Stimulated activated naive CD8-positive, alpha-beta T cell treated with anti-CD3 and anti-CD28 coated beads, Interleukin-15, Interleukin-2, amounts not matched to agents 100 U/mL and 50 U/mL, for 24 hours (primary cell): ENCODE measurements at places on chromosomes 6 and 20.

DNA sequence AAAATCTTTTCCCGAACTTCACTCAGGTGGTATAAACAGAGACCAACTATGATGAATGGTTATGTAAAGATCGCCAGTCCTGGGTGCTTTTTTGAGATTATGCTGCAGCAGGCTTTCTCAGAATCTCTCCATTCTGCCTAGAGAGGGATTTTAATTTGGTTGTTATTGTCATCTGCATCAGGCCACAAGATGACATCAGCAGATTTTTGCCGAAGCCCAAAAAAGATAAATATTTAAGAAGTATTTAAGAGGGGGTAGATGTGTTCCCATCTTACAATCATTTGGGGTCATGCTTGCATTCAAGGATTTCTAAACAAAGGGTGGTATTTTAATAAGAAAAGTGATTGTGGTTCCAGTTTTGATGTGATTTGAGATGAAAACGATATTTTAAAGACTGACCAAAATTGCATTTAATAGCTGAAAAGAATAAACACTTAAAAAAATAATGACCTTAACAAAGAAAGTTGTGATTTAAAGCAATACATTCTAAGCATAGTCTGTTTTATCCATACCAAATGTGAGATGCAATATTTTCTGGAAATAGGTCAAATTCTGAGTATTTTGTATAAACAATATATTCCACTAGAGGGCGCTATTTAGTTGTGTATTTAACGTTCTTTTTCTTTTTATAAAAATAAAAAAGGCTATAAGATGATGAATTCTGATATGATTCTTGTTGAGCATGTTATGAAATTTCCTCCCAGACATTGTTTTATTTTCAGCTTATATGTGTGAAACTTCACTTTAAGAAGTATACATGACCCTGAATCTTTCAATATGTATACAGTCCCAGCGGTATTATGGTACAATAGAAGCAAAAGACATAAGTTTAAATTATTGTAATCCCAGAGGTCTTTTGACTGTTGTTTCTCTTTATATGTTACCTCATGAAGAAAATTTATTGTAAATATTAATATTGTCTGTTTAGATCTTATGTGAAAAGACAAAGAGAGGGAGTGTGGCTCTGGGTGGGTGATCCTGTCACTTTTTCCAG lies 51.0 kb upstream of the ZFP64 start:
- DNase-seq: no peak

- DNase-seq: no peak
These were observed 192.7 kb downstream of the KHDC1L start for GRCh38 chr6:73032586-73032985.

DNA sequence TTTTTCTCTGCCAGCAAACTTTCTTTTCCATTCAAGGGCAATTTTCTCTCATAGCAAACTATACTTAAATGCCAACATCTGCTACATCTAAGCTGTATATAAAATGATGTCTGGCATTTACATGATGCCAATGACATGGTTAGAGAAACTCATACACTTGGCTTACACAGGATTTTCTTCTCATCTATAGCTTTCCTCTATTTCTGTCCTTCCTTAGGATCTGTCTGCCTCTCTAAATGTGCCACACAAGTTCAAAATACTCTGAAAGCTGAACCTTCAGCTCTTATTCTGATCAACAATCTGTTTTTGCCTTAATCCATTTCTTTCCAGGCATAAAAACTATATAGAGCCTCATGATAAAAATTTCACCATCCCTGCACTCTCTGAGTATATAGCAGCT lies 290.9 kb upstream of the RNF217 start:
- DNase-seq: no peak

DNA sequence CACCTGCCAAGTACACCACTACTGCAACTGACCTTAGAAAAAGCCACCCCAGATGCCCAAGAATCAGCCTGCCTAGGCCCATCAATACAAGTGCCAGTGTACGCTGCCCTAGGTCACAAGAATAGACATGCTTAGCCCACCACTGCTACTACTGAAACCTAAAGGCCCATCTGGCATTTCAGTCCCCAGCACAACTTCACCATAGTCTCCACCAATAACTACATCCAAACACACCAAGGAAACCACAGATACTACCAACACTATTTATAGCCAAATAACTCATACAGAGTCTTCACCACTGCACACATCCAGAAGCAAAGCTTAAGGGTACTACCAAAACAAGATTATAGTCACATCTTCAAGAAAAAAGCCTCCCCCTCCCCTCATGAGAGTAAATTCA lies 28.2 kb downstream of the TREML4 start:
- DNase-seq: no peak

- DNase-seq: no peak
These were observed 265.4 kb downstream of the THBS2 start for GRCh38 chr6:168988280-168988679.

- no peak for DNase-seq
These were observed 73.4 kb downstream of the ISM1 start for GRCh38 chr20:13294522-13294921.

DNA sequence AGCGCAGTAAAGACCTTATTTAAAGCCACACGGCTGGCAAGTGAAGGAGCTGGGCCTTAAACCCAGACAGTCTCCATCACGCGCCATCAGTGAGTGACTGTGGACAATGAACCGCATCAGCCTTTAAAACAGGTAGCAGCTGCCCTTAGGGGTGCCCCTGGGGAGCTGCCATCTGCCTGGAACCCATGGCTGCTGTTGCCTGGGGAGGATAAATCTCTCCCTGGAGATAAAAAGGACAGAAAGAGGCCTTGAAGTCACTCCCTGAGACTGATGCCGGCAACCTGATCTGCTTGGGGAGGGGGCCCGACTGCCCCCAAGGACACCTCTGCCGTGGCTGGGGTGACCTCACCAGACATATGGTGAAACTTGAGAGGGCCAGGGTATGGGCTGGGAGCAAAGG lies 73.5 kb downstream of the PREX1 start:
- no peak for DNase-seq

DNA sequence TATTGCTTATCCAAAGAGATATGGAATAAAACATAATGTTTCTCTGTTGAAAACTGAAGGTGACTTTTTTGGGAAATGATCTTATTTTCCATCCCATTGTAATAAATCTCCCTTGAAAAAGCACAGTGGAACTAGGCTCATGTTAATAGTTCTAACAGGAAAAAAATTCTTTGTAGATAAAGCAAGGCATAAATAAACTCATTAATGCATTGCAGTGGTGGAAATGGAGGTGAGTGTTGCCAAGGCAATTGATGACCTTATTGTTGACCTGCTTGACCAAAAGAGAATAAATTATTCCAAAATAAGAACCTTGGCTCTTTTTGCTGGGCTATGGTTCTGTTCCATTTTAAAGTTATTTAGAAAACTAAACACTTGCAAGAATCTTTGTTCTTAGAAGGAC lies 55.2 kb downstream of the TRMT11 start:
- no peak for DNase-seq

DNA sequence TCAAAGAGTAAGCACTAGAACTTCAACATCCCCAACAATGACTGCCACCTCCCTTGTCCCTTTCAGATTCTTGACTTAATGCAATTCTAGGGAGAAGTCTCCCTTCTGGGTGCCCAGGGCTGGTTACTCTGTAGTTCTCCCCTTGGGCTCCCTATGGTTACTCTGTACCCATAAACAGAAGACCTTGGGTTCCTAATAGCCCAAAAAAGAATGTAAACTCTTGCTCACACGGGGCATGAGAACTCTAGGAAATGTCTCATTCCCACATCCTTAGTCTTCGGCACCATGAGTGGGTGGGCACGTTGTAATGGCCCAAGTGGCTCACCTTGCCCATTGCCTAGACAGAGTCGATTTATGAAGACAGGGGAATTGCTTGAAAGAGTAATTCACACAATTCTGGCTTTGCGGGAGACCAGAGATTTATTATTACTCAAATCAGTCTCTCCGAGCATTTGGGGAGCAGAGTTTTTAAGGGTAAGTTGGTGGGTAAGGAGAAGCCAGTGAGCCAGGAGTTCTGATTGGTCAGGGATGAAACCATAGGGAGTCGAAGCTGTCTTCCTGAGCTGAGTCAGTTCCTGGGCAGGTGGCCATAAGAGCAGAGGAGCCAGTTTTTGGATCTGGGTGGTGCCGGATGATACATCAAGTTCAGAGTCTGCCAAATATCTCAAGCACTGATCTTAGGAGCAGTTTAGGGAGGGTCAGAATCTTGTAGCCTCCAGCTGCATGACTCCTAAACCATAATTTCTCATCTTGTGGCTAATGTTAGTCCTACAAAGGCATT lies 61.2 kb upstream of the SIRPG start:
- no peak for DNase-seq

DNA sequence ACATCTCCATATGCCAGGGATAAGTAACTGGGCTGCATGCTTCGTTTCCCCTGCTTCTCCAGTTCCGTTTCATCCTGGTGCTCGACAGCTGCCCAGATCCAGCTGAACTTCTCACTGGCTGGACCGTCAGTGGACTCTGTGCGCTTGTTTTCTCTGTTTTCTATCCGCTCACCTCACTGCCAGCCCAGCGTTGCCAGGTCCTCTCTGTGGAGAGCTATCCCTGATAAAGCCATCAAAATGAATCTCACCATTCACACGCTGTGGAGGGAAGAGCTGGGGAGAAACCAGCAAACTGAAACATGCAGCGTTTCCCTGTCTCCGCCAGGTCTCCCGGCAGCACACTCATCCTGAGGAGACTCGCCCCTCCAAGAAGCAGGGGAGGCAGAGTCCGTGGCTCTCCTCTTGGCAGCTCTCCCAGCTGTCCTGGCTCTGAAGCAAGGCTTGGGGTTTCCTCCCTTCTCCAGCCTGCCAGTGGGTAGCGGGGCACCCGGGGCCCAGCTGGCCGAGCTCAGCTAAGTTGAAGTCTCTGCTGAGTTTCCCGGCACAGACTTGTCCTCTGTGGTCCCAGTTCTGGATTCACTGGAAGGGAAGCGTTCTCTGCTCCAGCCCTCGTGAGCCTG lies 160.9 kb downstream of the DTNBP1 start:
- no peak for DNase-seq

- no peak for DNase-seq
These were observed 201.3 kb downstream of the EYS start for GRCh38 chr6:65505736-65506135.

- DNase-seq: peak; percentile 22
These were observed 1950.9 kb upstream of the DEFB115 start for GRCh38 chr20:29306390-29307072.

GRCh38 chr6:111677249-111677990 lies 71.7 kb upstream of the TRAF3IP2 start:
- no peak for DNase-seq

- no peak for DNase-seq
These were observed 21.3 kb downstream of the PRR18 start for GRCh38 chr6:166286839-166287271.

GRCh38 chr6:149888093-149888492 lies 9.8 kb downstream of the RAET1E start:
- no peak for DNase-seq

- DNase-seq: no peak
These were observed 254.3 kb upstream of the FOXQ1 start for GRCh38 chr6:1057490-1058135.

GRCh38 chr6:46327779-46328178 lies 157.0 kb upstream of the ENPP5 start:
- no peak for DNase-seq

DNA sequence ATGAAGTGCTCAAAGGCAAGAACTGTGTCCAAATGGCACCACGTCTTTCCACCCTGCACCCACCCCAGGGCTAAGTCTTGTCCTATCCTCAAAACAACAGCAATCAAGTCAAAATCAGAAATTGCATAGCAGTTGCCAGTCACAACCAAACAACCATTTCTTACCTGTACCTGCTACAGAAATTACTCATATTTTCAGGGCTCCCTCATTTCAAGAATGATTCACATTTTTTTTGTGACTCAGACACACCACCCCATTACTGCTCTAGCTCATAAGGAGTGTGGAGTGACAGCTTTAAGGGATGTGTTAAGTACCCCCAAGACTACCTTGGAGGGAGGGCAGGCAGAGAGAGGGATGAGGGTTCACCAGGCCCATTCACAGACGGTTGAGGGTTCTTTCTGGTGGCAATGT lies 111.7 kb downstream of the TRERF1 start:
- DNase-seq: peak; percentile 40

DNA sequence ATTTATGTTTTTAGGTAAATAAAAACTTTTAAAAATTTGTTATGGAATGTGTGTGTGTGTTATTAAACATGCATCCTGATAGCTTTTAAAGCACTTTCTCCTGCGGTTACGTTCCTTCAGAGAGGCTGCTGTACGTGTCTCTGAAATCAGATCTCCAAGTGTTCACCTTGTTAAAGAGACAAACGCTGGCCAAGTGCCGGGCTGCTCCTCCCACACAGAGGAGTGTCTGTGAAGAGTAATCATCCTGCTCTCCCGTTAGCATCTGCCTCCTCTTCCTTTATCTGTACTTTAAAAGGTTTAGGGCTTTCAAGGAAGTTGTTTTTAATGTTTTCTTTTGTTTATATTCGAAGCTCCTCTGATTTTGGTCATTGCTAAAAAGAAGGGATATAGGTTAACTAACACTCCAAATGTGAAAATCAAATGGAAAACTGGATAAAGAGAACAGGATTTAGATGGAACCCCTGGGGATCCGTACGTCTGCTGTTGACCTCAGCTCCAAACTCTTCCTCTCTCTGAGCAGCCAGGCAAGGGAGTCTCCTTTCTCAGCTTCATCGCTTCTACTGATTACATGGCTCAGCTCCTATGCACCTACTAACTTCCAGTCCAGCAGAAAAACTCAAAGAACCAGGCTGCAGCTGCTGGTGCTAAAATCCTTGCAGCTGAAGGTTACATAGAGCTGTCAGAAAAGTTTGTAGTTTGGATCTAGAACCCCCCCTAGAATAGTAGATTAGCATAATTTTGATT lies 20.0 kb downstream of the IRF4 start:
- DNase-seq: no peak

GRCh38 chr6:74182992-74183391 lies 487.0 kb downstream of the CD109 start:
- DNase-seq: no peak

- no peak for DNase-seq
These were observed 49.5 kb upstream of the FBXO30 start for GRCh38 chr6:145863988-145864616.

GRCh38 chr20:23061262-23061661 lies 11.8 kb upstream of the THBD start:
- DNase-seq: no peak

- DNase-seq: no peak
These were observed 279.7 kb downstream of the RNGTT start for GRCh38 chr6:88683734-88684133.

DNA sequence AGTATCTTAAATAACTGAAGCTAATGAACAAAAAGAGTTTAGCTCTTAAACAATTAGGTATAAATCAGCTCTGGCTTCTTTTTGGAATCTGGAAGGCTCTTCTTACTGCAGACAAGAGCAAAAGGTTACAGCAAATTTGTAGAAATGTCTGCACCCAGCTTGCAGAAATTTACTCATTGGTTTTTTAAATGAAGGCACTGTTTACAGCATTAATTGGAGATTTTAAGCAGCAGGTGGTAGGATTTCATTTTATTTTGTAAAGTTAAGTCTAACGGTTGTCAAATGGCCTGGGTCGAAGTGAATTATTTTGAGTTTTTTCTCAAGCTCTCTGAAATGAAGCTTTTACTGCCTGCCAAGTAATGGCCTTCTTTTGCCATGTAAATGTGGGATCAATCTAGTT lies 102.1 kb downstream of the NRSN1 start:
- DNase-seq: no peak

GRCh38 chr6:118787724-118788423 lies 106.1 kb upstream of the ASF1A start:
- DNase-seq: no peak

- DNase-seq: no peak
These were observed 30.3 kb downstream of the SAMD5 start for GRCh38 chr6:147538821-147539220.

GRCh38 chr6:75935473-75935793 lies 137.0 kb downstream of the IMPG1 start:
- no peak for DNase-seq

- DNase-seq: no peak
These were observed 42.2 kb upstream of the ADTRP start for GRCh38 chr6:11820821-11821220.
